ENCODE measurements at places on chromosomes 4 and X. TPM values are rescaled to one million over a fixed set of nuclear protein-coding genes. Genes with fewer than 3 reads are reported as not detected.

PRDX4 gene
- 209 TPM for total RNA-seq

RTL3 gene
- under 0.01 TPM for total RNA-seq

UGT2A1 gene
- 0.33 TPM for total RNA-seq

TSPAN6 gene
- 41.9 TPM for total RNA-seq

DOK7 gene
- total RNA-seq: not detected

IL9R gene
- 0.10 TPM for total RNA-seq

SLIT2 gene
- 1.6 TPM for total RNA-seq

TAF7L gene
- 0.38 TPM for total RNA-seq

DCAF12L2 gene
- total RNA-seq: 0.33 TPM

CXCL11 gene
- total RNA-seq: 3.9 TPM

MTMR8 gene
- 0.86 TPM for total RNA-seq

ENOX2 gene
- total RNA-seq: 10.5 TPM

NEUROG2 gene
- not detected for total RNA-seq

RTL5 gene
- 0.33 TPM for total RNA-seq

CPZ gene
- 0.10 TPM for total RNA-seq

DUSP21 gene
- not detected for total RNA-seq

PAGE3 gene
- total RNA-seq: not detected

COX7B2 gene
- not detected for total RNA-seq

TRPC5OS gene
- total RNA-seq: not detected

UGT2B11 gene
- not detected for total RNA-seq

ARHGEF38 gene
- not detected for total RNA-seq

MBTPS2 gene
- 5.6 TPM for total RNA-seq

PF4V1 gene
- total RNA-seq: not detected

PABPC1L2B gene
- total RNA-seq: not detected

PARM1 gene
- total RNA-seq: 0.33 TPM

INTU gene
- 4.6 TPM for total RNA-seq

ASIC5 gene
- not detected for total RNA-seq

SPANXC gene
- total RNA-seq: not detected

TMEM154 gene
- 5.6 TPM for total RNA-seq

NDNF gene
- not detected for total RNA-seq
